Glomerular endothelial cell (primary cell): ENCODE measurements at places on chromosomes 5 and 9. TPM values are rescaled to one million over a fixed set of nuclear protein-coding genes. Genes with fewer than 3 reads are reported as not detected.

Gene DRD1
- total RNA-seq: not detected in 2 replicates

Gene CTSV
- total RNA-seq: 0.19 and 1.6 TPM in 2 replicates

Gene PNPLA7
- 2.4 and 2.8 TPM in 2 replicates for total RNA-seq

Gene GCNT4
- total RNA-seq: 0.39 and 0.41 TPM in 2 replicates

Gene C5orf34
- 0.73 and 1.4 TPM in 2 replicates for total RNA-seq

Gene SPINK7
- not detected in 2 replicates for total RNA-seq

Gene GTF2H2
- 0.53 and 8.2 TPM in 2 replicates for total RNA-seq

Gene CHD1
- total RNA-seq: 45.9 and 47.1 TPM in 2 replicates

Gene POLR3G
- total RNA-seq: 7.9 and 15.1 TPM in 2 replicates

Gene PLAC8L1
- total RNA-seq: not detected in 2 replicates

Gene FCHSD1
- 29.3 and 31.8 TPM in 2 replicates for total RNA-seq

Gene LCN1
- total RNA-seq: not detected in 2 replicates

Gene WDR38
- total RNA-seq: not detected in 2 replicates

Gene SLC36A3
- not detected in 2 replicates for total RNA-seq

Gene CER1
- not detected in 2 replicates for total RNA-seq
